ENCODE measurements at places on chromosomes 12 and 14.

DNA sequence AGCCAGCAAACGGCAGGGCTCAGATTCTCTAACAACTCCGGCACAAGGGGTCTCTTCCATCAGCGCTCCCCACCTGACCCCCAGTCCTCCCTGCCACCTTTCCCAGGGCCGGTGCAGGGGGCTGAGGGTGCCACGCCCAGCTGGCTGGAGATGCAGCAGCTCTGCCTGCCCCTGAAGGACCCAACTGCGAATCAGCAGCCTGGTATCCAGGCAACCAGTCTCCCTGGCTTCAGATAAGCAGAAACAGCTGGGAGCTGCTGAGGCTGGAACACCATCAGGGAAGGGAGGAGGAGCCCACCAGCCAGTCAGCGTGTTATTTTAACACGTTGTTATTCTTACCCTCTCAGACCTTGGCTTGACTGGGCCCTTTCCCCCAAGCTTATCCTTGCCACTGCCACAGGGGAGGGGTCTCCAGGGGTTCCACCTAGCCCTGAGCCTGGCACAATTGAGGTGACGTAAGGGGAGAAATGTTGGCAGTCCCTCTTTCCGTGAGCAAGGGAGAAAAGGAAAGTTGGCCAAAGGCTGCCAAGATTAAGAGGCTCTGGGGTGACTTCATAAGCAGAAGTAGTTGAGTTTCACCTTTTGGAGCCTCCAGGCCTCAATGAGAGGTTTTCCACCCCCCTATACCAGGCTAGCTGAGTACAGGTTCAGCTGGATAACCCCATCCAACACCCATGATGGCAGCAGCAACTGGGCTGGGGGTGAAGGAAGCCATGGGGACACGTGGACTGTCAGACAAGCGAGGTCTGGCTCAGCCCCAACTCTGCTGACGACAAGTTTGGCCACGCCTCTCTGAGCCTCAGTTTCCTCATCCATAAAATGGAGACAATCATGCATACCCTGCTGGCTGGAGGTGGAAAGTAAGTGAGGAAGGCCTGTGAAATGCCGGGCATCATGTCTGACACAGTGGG is 91.1 kb downstream of the IRF2BPL start:
- DNase-seq = no peak

DNA sequence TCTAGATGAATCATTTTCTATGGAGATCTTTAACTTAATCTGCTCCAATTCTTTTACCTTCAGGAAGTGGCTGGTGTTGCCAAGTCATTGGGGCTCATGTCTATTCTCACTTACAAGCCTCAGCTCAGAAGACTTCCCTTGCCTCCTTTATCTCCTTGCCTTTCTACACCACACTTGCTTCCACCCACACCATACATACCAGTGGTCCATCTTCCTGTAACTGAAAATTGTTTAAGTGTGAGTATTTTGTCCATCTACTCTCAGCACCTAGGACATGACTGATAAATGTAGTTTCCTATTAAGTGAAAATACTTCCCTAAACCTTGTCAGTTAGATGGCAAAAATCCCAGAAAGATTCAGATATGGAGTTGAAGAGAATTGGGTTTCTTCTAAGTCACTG is 199.7 kb upstream of the CPNE8 start:
- DNase-seq = no peak

- DNase-seq = no peak
These were observed 16.3 kb downstream of the MUCL1 start for GRCh38 chr12:54870617-54871016.

- no peak for DNase-seq
These were observed 2.4 kb downstream of the DHH start for GRCh38 chr12:49092086-49092815.

GRCh38 chr14:35114036-35114435 is 7.8 kb downstream of the PPP2R3C start:
- DNase-seq = no peak

DNA sequence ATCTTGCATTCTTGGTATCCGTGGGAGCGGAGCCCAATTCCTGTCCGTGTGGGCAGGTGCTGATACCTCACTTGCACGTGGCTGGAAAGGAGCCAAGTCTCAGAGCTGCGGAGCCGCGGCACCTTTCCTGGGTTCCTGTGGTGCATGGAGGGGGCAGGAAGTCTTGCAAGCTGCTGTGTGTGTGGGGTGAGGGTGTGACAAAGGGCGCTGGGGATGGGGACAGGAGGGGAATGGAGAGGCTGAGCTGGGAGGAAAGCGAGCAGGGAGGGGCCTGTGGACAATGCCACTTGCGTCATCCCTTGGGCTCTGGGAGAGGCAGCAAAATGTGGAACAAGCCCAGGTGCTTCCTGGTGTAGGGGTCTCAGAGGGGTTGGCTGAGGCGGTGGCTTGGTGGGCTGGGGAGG is 86.7 kb downstream of the CALM1 start:
- peak; percentile 70 for DNase-seq

DNA sequence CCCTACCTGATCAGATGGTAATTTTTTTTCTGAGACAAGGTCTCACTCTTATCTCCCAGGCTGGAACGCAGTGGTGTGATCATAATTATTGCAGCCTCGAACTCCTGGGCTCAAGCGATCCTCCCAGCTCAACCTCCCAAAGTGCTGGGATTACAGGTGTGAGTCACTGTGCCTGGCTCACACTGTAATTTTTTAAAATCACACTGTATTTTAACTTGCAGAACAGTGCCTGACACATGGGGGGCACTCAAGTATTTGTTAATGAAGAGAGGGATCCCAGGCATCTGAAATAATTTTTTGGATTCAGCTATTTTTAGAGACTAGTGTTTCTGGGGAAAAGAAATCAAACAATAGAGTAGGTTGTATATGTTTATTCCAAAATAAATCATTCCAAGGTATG is 21.7 kb downstream of the LIMA1 start:
- DNase-seq = no peak

DNA sequence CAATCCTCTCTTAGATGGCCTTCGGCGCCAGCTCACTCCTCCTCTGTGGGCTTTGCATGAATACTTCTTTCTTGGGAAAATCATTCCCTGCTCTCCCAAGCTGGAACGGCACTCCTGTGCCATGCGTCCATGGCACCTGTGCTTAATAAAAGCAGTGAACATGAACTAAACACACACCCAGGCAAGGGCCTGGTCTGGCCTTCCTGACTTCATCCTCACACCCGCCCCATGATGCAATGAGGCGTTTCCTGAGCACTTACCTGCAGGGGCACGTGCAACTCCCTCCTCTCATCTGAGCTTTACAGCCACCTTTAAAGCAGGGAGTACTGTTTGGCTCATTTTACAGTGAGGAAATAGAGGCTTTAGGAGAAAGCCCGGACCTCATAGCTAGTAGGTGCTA is 219.8 kb downstream of the SLC41A2 start:
- no peak for DNase-seq

DNA sequence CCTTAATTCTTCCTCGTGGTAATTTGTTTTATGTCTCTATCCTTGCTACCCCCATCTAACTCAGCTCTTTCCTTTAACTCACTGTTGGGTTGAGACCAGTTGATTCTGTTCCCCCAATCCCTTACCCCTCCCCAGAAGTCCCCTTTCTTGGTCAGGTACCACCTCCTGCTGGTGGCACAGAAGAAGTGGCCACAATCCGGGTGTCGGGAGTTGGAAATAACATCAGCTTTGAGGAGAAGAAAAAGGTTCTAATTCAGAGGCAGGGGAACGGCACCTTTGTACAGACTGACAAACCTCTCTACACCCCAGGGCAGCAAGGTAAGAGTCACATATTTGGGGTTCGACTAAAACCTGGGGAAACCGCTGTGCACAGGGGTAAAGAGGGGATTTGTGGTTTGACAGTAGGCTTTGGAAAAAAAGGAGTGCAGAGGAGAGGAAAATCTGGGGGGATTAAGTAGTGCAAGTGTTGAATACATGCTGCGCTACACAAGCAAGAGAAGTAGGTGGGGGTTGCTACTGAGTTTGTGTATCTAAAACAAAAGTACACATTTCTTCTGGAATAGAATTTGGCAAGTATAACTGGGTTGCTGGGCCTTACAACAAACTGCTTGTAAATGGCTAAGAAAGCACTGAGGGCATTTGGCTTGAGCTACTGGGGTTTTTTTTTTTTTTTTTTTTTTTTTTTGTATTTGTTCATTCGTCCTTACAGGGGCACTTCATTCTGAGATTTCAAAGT is 1.3 kb downstream of the A2ML1 start:
- no peak for DNase-seq

DNA sequence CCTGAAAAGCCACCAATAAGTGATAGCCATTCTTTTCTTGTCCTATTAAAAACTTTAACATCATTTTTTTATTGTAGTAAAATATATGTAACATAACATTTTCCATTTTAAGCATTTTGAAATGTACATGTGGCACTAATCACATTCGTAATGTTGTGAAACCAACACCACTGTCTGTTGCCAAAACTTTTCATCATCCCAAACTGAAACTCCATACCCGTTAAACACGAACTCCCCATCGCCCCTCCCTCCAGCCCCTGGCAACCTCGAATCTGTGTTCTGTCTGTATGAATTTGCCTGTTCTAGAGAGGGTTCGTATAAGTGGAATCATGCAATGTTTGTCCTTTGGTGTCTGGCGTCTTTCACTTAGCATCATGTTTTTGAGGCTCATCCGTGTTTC is 75.9 kb downstream of the CCDC92 start:
- no peak for DNase-seq

DNA sequence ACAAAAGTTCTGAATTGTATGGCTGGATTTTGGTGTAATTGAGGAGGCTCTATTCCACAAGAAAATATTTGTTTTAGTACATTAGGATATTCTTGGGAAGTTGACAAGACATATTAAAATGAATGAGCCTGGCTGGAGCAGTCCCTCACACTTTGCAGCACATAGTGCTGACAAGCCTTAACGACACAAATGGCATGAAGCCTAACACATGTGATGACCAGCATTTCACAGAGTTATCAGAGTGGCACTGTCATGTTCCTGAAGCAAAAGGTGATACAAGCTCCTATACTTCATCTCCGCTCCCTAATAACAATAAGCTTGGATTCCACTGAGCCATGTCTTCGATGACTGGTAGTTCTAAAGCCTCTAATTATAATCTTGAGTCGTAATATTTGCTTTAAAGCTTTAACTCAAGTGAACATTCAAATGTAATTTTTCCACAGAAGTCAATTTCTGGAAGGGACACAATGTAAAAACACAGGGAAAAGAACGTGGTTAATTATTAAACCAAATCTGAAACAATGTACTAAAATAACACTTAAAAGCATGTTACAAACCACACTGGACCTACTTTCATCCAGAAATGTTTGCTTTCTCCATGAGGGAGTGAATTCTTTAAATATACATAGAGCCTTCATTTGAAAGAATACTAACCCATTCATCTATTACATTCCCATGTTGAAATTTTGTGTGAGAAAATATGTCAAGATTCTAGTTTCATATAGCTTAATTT is 49.6 kb downstream of the GRIP1 start:
- DNase-seq = no peak

GRCh38 chr12:106046301-106046846 is 92.4 kb downstream of the NUAK1 start:
- DNase-seq = no peak

DNA sequence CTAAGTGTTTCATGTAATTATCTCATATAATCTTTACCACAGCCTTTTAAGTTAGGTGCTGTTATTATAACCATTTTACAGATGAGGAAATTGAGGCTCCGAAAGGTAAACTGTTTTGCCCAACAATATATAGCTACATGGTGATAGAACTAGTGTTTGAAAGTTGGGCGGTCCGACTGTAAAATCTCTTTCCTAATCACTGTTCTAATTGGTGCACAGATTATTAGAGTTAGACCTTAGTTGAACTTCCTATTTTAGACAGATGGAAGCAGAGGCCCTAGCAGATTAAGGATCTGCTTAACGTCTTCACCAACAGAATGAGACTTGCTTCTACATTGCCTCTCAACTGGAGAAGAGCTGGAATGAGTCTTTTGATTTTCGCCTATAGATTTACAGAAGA is 30.0 kb upstream of the DUSP6 start:
- DNase-seq = no peak

Measured in Jurkat, Clone E6-1 (cell line).